Stimulated activated CD8-positive, alpha-beta memory T cell treated with anti-CD3 and anti-CD28 coated beads, Interleukin-12 subunit alpha, Interleukin-12 subunit beta, amount 100 ng/mL, for 4 hours (primary cell): ENCODE measurements at places on chromosomes 4 and X.

- no peak for DNase-seq
These were observed 24.8 kb upstream of the MSMO1 start for GRCh38 chr4:165302658-165303057.

- no peak for DNase-seq
These were observed 11.6 kb upstream of the NR3C2 start for GRCh38 chr4:148453833-148454232.

DNA sequence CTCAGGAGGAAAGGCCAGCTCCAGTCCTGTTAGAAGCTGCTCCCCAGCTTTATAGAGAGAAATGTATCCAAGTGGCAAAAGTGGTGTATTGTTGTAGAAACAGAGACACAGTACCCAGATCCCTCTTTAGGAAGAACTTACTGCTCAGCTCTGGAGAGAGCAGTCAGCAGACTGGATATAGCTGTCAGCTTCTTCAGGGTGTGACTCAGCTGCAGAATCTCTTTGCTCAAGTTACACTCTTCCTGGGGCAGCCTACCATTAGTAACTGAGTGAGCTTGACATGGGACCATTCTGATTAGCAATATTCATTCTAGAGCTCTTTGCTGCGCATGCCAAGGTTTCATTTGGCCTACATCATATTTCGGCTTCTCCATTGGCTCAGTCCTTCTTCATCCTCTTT, 40.5 kb downstream of the ATP1B4 start:
- DNase-seq, result no peak

- DNase-seq, result no peak
These were observed 78.7 kb downstream of the SUPT20HL2 start for GRCh38 chrX:24235084-24235710.

DNA sequence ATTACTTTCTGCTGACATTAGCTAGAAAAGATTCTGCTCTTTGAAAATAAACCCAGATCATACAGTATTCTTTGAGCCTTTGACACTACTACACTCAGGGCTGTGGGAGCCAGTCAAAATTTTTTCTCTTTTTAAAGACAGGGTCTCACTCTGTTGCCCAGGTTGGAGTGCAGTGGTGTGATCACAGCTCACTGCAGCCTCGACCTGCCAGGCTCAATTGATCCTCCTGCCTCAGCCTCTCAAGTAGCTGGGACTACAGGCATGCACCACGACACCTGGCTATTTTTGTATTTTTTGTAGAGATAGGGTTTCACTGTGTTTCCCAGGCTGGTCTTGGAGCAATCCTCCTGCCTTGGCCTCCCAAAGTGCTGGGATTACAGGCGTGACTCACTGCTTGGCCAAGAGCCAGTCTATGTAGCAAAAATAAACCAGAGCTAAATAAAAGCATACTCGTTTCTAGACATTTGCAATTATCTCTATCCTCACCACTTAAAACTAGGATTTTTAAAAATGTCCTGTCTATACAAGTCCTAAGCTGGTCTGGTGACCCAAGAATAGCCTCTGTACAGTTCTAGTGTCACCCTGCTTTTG, 43.2 kb downstream of the AKAP4 start:
- DNase-seq, result no peak

DNA sequence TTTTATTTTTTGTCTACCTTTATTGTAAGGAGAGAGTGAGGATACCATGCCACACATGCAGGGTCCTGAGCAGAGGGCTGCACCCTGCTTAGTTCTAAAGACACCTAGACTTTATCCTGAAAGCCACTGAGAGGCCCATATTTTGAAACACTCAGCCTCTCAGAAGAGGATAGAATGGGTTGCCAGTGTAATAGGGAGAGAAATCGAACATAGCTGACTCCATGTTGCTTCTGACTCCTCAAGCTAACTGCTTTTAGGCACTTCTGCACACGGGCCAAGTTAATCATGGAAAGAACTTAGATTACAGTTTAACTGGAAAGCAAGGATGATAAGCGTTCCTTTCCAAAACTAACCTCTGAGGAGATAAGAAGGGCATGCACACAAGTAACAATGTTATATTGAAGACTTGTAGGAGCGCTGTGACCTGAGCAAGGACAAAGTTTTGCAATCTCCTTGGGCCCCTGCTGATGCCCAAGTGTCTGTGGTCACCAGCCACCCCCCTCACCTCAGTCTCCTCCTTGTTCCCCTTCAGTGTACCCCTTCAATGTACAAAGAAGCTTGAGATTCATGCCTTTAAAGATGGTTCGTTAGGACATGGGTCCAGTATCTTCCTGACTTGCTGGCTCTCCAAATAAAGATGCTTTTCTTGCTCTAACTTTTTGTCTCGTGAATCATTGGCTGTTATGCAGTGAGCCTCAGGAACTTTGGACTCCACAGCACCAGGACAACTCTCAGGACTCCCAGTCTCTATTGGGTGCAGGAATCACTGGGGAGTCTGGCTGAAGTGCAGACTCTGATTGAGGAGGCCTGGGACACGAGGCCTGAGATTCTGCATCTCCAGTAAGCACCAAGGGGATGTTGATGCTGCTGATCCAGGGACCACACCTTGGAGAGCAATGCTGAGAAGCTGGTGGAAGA, 25.4 kb upstream of the CD99 start:
- no peak for DNase-seq

DNA sequence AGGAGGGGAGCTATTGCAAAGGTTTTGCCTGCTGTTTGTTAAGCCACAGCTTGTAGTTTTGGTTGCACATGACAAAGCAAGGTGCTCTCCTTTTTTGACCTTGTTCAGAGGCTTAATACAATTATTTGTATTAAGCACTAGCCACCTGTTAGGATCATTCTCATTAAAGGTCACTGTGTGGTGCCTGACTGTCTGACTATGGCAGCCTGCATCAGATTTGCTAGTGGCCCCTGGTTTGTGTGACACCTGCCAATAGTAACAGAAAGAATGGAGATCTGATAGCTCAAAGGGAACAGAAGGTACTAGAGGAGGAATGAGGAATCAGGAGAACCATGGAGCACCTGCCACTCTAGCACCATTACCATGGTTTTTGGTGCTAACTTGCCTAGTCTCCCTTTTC, 102.5 kb downstream of the POLA1 start:
- no peak for DNase-seq

DNA sequence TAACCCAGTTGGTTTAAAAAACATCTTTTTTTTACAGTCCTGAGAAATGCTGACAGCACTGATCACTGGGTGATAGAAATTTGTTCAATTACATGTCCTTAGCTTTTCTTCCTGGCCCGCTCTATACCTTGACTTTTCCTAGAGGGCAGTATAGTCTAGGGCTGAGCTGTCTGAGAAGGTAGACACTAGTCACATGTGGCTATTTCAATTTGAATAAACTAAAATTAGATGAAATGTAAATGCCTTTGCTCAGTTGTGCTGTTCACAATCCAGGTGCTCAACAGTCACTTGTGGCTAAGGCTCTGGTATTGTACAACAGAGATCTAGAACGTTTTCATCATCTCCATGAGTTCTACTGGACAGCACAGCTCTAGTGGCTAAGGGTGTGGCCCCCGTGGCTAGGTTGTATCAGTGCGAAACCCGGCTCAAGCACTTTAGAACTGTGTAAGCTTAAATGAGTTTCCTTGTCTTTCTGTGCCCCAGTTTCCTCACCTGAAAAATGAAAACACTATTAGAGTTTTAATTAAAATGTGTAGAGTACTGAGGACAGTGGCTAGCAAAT, 111.6 kb upstream of the WDR17 start:
- no peak for DNase-seq

GRCh38 chr4:147940171-147940570, 208.3 kb downstream of the ARHGAP10 start:
- no peak for DNase-seq

DNA sequence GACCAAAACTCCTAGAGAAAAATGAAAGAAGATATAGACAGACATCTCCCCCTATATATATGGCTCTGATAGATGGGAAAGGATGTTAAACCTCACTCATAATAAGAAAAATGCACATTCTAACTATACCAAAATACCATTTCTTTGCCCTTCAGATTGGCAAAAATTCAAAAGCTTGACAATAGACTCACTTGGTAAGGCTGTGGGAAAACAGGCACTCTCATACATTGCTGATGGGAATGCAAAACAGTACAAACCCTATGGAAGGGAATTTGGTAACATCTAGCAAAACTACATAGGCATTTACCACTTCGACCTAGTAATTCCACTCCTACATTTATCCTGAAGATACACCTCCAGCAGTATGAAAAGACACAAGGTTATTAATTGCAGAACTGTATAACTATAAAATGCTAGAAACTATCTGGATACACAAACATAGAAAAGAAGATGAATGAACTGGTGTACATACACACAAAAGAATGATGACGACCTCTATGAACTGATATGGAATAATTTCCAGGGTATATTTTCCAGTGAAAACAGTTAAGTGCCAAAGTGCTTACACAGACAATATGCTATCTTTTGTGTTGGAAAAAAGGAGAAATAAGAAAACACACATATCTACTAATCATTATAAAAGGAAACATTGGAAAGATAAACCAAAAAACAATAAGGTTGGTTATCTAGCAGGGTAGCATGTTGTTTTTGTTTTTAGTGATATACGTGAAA, 48.5 kb downstream of the WDFY3 start:
- no peak for DNase-seq

DNA sequence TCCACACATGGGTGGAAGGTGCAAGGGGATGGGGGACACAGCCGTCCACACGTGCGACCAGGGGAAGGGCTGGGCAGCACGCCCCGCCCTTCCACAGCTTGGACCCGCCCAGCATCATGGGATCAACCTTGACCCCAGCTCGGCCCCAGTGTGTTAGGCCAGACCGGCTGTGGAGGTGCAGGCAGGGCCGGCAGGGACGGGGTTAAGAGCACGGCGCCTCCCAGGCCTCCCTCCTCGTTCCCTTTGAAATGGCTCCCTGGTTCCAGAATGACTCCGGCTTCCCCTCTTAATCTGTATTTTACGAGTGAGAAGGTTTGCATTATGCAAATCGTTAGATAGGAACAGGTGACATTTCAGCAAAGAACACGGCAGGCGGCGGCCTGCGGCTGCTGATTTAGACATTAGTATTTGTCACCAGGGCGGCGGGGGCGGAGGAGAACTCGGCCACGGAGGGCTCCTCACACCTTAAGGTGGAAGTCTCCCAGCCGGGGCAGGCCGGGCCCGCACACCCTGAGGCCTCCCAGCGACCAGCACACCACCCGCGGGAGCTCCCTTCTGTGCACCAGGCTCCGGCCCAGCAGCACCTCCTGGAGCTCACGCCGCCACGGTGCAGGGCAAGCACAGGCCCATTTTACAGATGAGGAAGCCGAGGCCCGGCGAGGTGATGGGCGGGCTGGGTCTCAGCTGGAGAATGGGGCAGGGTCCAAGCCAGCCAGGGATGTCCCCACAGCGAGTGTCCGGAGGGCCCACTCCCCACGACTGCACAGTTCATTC, 116.1 kb downstream of the FAM53A start:
- DNase-seq, result no peak

GRCh38 chr4:15714646-15715435, 12.0 kb downstream of the BST1 start:
- DNase-seq, result no peak

GRCh38 chr4:149161247-149161646, 654.4 kb downstream of the IQCM start:
- DNase-seq, result no peak

- DNase-seq, result no peak
These were observed 196.9 kb downstream of the NWD2 start for GRCh38 chr4:37441231-37442061.

- no peak for DNase-seq
These were observed 58.2 kb downstream of the ZNF827 start for GRCh38 chr4:145880355-145880960.

DNA sequence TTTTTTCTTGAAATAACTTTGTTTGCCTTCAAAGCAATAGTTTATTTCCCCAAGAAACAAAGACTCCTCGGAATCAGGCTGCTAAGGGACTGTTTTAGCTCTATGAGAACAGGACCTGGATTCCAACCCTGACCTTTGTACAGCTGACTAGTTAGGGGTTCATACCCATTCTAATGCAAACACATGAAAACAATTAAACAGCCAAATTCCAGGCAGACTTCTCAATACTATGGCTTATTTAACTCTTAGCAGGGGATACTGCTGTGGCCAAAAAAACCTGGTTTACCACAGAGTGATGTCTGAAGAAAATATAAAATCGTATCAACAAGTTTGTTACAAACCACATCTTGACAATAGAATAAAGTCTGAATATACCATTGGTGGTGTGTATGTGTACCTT, 129.6 kb upstream of the INTU start:
- DNase-seq, result no peak

DNA sequence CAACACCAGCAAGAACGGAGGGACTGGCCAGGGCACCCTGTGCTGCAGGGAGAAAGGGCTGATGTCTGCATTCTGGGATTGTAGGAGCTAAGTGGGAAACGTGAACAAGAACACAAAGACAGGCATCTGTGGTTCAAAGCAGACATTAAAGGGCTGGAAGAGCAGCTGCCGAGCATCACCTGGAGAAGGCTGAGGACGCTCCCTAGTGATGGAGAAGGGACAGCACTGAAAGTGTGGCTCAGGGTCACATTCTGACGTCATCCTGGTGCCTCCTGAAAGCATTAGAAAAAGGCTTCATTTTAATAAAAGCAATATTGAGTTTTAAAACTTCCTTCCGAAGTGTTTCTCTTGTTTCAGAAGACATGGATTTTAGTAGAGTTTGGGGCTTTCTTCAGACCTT, 62.3 kb downstream of the CLDN22 start:
- no peak for DNase-seq

DNA sequence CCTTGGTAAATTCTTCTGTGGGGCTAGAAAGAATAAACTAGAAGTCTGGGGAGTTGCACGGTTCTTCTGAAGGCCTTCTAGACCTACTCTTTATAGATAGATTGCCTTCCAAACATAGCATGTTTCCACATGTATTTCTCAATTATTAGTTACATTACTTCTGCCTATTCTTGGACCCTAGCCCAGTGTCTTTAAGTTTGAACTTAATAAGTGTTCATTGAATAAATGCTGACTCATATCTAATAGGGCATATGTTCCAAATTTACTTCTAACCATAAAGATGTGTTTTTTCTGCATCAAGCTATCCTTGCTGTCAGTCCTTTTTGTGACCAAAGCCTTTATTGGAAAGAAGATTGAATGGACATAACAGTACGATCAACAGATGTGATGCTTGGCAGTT, 503.6 kb upstream of the ZFP42 start:
- no peak for DNase-seq

GRCh38 chrX:75883446-75883845, 98.4 kb upstream of the MAGEE2 start:
- no peak for DNase-seq

DNA sequence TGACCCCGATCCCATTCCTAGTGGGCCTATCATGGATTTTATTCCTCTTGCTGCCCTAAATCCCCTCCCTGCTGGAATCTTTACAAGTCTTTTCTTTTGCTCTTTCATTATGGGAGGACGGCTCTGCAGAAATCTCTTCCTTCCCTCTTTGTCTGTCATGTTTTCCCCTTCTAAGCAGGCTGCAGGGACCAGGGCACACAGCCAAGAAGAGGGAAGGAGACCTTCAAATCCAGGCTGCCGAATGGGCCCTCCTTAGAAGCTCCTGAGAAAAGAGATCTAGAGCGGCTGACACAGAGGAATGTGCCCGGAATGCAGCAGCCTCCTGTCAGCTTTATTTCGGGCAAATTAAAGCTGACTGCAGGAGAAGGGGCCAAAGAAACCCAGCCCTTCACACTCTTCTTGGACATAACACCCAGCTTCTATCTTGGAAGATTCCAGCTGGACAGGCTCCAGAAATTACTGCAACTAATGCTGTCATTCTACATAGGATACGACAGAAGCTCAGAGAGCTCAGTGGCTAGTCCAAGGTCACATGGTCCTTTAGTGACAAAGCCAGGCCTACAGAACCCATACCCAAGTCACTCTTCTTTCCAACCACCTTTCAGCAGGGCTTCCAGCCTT, 187.8 kb upstream of the NHS start:
- DNase-seq, result no peak
